ENCODE measurements at places on chromosomes 16 and 17.

- DNase-seq, result no peak
- H3K27ac ChIP-seq, result no peak overlapping the region
- no peaks in the 10 kb centered on the region for H3K27me3 ChIP-seq
Measured at GRCh38 chr17:45368651-45369050, 51.8 kb upstream of the MAP3K14 start.

- DNase-seq, result no peak
- H3K36me3 ChIP-seq, result no peaks in the 10 kb centered on the region
- no peak overlapping the region for H3K27ac ChIP-seq
- H3K27me3 ChIP-seq, result peaks cover 4% of the 10 kb centered on the region
- 0 out of 2 replicates have a peak, but pooled peaks cover 4% of the 10 kb centered on the region for H3K4me1 ChIP-seq
Measured at GRCh38 chr17:49051269-49051668, 54.1 kb downstream of the IGF2BP1 start.

GRCh38 chr16:85606904-85607303 is 6.2 kb upstream of the GSE1 start:
- no peaks in the 10 kb centered on the region for H3K36me3 ChIP-seq
- no peaks in the 10 kb centered on the region for H3K4me1 ChIP-seq
- DNase-seq, result no peak
- no peaks in the 10 kb centered on the region for H3K27me3 ChIP-seq

DNA sequence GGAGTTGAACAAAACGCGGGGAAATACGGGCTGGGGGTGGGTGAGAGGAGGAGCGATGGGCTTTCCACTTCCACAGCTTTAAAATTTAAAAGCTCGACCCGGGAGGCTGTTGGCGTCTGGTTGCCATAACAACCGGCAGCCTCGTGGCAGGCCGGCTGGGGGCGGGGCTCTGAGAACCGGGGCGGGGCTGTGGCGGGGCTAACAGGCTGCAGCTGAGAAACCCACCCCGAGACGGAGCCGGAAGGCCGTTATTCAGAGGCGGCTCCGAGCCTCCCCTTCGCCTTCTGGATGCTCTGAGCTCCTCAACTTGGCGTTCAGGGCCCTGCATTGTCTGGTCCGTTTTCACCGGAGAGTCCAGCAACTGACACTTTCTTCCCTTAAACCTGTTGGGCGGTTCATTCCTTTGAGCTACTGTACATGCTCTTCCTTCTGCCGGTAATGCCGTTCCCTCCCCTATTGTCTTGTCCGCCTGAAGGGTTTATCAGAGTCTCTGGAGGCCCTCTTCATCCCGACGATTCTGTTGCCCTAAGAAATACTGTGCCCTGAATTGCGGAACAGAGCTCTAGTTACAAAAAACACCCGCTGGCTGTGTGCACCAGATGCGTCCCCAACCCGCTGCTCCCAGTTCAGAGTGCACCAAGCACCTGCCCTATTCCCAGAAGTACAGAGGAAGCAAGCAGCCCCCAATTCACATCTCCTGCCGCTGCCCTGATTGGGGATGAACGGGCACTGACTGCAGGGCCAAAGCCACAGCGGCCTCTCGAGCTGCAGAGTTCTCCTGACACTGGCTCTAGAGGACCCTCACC is 596 bp downstream of the DNAAF8 start:
- H3K27me3 ChIP-seq, result no peaks in the 10 kb centered on the region
- H3K4me1 ChIP-seq, result peaks cover 5% of the 10 kb centered on the region
- H3K36me3 ChIP-seq, result no peaks in the 10 kb centered on the region
- peak; percentile 87 for DNase-seq
- peak overlapping the region; percentile 87 for H3K4me3 ChIP-seq

GRCh38 chr16:1026057-1026783 is 44.6 kb downstream of the SOX8 start:
- no peak overlapping the region for H3K4me3 ChIP-seq
- no peak overlapping the region for H3K27ac ChIP-seq
- no peaks in the 10 kb centered on the region for H3K36me3 ChIP-seq
- H3K4me1 ChIP-seq, result no peaks in the 10 kb centered on the region

DNA sequence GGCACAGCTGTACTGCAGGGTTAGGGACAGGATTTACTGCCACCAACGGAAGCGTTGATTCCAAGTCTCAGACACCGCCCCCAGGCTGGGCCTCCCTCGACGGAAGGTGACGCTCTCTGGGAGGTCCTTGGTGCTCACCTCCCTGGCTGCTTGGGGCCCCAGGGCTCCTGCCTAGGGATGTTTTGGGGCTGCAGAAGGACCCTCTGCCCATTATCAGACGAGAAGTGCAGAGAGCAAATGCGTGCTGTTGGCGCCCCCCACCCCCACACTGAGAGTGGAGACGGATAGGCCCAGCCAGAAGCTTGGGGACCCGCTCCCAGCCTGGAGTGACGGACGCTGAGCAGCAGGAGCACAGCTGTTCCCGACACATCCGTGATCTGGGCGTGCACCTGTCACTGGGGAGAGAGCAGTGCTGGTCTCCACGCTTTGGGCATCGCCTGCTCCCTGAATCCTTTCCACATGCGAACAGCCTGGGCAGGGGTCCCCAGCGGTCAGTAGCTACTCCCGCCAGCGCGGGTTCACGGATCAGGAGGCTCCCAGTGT is 5.1 kb upstream of the SOX8 start:
- H3K4me3 ChIP-seq, result no peak overlapping the region
- DNase-seq, result no peak
- no peak overlapping the region for H3K27ac ChIP-seq
- no peaks in the 10 kb centered on the region for H3K36me3 ChIP-seq
- H3K27me3 ChIP-seq, result peaks cover 86% of the 10 kb centered on the region
- H3K4me1 ChIP-seq, result no peaks in the 10 kb centered on the region

DNA sequence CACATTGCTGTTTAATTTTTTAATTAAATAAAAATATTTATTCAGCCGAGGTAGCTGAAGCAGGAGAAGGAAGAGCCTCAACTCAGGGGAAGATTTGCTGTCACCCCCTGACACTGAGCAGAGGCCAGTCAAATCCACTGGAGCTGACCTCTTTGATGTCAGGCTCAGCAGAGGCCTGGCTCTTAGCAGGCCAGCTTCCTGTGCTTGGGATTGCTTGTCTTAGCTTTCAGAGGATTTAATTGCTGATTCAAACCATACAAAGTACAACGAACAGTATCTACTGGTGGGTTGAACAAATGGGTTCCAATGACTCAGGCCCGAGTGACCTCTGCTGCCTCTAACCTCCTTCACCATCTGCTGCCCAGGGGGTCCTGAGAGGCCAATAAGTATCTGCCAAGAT is 417.0 kb upstream of the HSBP1 start:
- DNase-seq, result no peak
- H3K27ac ChIP-seq, result no peak overlapping the region
- H3K27me3 ChIP-seq, result no peaks in the 10 kb centered on the region
- H3K4me3 ChIP-seq, result no peak overlapping the region
- no peaks in the 10 kb centered on the region for H3K36me3 ChIP-seq

DNA sequence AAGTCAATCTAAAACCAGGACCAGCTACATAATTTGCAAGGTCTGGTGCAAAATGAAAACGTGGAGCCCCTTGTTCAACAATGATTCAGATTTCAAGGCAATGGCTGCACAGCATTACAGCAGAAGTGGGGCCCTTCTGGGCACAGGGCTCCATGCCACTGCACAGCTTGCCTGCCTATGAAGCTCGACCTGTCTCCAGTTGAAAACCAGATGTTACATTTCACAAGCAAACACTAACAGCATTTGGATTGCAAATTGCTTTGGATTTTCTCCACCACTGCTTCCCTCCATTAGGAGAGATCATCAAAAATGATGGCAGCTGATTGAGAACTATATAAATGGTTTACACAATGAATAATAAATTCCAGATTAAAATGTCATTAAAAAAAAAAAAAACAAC is 551.4 kb upstream of the ZFHX3 start:
- no peaks in the 10 kb centered on the region for H3K36me3 ChIP-seq
- no peak overlapping the region for H3K4me3 ChIP-seq
- no peaks in the 10 kb centered on the region for H3K4me1 ChIP-seq

All from MM.1S (cell line).